ENCODE measurements at places on chromosomes 11 and 22.

DNA sequence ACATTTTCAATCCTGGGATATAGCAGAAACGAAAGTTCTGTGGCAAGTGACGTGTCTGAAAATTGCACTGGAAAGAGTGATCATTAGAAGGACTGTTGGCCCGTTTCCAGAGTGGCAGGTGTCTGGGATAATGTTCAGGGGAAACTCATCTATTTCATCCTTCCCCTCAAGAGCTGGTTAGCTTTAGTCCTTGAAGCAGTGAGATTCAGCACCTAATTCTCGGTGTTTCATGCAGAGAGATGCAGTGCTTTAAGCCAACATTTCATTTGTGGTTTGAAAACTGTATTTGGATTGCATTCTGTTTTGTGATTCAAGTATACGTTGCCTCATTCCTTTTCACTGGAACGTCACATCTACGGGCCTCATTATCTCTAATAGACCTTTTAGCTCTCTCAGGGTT is 205.0 kb upstream of the RAG2 start:
- no peak for DNase-seq

DNA sequence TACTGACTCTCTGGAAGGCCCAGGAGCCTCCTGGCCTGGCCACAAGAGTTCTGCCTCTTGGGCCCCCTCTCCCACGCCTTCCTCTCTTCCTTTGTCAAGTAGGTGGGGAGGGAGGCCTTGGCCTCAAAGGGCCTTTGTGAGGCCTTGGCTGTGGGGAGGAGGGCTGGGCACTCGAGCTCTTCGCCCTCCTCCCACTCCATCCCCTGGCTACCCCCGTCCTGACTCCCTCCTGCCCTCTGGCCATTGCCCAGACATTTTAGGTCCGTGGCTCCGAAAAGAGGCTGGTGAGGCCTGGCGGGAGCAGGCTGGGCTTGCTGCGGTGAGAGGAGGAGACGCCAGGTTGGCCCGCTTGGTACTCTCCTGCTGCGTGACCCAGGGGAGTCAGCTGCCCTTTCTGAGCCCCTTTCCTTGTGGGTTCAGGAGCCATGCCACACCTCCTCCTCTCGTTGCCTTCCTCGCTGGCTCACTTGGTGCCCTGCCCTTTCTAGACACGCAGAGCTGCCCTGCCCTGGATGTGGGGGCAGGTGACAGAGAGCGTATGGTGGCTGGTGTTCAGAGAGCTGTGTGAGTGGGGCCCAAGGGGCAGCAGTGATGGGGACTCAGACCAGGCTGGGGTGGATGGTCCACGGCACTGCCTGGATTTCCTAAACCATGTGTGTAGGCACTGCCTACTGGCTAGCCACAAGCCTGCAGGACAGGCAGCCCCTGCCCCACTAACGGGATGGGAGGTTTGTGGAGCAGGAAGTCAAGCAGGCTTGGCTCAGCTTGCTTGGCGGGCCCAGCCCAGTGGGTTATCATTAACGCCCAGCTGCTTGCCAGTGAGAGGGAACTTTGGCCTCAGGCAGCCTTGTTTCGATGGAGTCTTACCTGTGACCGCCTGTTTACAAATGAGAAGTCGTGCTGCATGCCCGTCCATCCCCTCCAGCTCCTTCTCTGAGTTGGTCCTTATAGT is 15.8 kb upstream of the OMP start:
- no peak for DNase-seq

GRCh38 chr11:48090174-48090573 is 109.8 kb downstream of the PTPRJ start:
- DNase-seq, result no peak

GRCh38 chr11:121089566-121089965 is 11.5 kb upstream of the TECTA start:
- no peak for DNase-seq

GRCh38 chr11:46953093-46953492 is 16.5 kb downstream of the CSTPP1 start:
- DNase-seq, result no peak

- no peak for DNase-seq
Observed at GRCh38 chr11:10540546-10540914, 457 bp downstream of the RNF141 start.

All from GF-D8 (cell line).